ENCODE measurements at places on chromosomes 11 and 22. TPM values are rescaled to one million over a fixed set of nuclear protein-coding genes. Genes with fewer than 3 reads are reported as not detected.

DNA sequence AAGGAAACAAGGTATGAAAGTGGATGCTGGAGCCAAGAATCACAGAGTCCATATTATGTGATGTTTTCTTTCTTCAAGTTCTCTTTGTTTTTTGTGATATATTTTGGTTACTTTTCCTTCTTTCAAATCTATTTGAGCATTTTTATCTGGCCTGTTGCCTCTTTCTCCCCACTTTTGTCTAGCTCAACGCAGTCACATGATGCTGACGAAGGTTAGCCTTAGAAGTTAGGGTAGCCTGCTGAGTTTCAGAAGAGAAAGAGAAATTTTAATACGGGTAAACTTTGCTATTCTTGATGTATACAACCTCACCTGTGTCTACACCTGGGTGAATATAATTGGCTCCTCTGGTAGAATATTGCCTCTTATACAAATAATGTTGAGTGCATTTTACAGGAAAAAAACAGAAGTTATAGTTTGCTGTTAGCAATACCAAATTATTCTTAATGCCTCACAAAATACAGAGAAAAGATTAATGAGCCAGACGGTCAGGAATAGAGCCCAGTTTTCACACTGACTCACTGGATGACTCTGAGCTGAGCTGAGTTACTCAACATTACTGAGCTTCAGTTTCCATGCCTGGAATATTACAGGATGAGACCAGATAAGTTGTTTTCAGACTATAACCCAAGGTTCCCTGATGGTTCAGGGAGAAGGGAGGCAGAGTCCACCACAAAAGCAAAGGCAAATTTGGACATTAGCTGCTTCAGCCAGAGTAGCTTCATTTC is 161.6 kb upstream of the BDNF start:
- peak; percentile 89 for DNase-seq

GRCh38 chr11:103465555-103466140 is 356.4 kb downstream of the DYNC2H1 start:
- DNase-seq = no peak

The RFPL1 gene
- total RNA-seq = not detected

The MUC6 gene
- total RNA-seq = not detected

The APOA5 gene
- total RNA-seq = not detected
